Stimulated activated CD4-positive, alpha-beta T cell treated with anti-CD3 and anti-CD28 coated beads, TNF-alpha, amount 100 ng/mL, for 1 hour (primary cell): ENCODE measurements at places on chromosomes 4 and X.

DNA sequence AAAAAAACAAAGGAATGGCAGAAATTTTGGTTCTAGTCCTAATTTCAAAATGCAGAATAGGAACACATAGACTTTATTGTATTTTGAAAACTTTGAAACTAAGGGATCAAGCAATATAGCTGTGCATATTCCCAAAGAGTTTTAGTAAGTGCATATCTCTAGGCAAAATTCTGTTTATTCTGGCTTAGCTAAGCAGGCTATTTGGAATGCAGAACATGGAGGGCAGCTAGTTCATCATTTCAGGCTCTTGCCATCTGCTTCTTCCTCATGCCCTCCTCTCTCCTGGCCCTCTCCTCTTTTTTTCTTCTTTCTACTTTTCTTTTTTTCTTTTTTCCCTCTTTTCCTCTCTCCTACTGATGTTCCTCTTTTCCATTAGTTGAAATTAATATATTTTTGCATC lies 12.0 kb upstream of the IL13RA2 start:
- DNase-seq: no peak

- no peak for DNase-seq
These were observed 1577.7 kb upstream of the TENM3 start for GRCh38 chr4:180665481-180665880.

DNA sequence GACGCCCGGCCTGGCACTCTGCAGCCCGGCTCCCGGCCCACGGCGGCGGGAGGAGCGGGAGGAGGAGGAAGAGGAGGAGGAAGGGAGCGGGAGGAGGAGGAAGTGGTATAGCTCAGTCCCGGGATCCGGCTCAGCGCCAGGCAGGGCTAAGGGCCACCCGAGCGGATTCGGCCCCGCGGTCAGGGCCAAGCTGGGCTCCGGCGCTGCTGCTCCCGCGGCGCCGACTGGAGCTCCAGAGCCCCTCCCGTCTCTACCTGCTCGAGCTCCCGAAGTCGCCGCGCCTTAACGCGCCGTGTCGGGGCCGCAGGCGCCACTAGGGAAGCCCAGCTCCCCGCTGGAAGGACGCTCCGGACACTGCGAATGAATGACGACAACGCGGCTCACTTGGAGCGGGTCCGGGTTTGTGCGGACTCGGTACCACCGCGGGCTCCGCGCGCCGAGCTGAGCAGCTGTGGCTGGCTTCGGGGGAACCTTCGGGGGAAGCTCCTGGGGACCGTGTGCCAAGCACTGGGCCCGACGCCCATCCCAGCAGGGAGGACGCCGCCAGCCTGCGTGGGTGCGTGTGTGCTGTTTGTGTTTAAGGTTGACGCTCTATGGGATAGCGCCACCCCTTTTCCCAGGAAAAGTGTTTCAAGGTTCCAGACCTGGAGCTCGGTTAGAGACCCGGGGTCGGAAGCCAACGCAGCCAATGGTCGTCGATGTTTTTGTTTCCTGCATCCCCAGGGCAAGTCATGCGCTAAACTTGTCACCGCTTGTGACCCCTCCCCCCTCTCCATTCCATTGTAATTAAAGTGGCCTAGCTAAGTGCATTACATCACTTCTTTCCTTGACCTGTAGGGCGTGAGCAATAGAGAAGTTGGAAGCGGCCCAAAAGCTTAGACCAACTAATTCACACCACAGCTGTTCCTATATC lies at the start of gene TBC1D9:
TBC1D9 (minus strand) TSS at position 67 of the 913 bp plus-strand sequence. CDS start 340 bp downstream, outside the sequence.
- no peak for DNase-seq

- no peak for DNase-seq
These were observed 176.0 kb downstream of the BMPR1B start for GRCh38 chr4:94933799-94934198.

- no peak for DNase-seq
These were observed 3.5 kb downstream of the MXD4 start for GRCh38 chr4:2258091-2259035.

DNA sequence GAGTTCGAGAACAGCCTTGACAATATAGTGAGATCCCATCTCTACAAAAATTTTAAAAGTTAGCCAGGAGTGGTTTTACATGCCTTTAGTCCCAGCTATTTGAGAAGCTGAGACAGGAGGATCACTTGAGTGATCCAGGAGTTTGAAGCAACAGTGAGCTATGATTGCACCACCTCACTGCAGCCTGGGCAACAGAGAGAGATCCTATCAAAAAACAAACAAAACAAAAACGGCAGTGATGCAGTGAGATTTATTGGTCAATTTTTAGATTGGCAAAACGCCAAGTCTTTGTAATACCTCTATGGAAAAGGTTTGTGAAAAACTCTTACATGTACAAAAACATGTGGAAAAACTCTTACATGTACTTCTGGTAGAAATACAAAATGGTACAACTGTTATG lies 91.3 kb downstream of the PTPN13 start:
- no peak for DNase-seq

DNA sequence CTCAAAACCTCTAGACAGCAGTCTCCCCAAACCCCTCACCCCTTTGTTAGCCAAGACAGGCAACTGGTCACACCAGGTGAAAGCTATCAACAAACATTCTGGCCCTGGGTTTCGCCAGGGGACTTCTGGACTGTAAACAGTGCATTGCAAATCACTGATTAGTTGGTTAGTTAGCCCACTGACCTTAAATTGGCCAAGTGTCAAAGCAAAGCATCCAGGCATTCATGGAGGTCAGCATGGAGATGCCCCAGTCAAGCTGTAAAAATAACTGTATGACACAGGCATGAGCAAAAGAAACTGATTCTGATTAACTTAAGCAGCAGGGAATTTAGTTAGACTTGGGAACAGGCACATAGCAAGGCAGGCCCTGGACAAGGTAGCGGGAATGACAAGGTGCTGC lies 156.0 kb upstream of the TTC29 start:
- no peak for DNase-seq

- DNase-seq: no peak
These were observed 149.9 kb downstream of the ARSF start for GRCh38 chrX:3191201-3191600.

DNA sequence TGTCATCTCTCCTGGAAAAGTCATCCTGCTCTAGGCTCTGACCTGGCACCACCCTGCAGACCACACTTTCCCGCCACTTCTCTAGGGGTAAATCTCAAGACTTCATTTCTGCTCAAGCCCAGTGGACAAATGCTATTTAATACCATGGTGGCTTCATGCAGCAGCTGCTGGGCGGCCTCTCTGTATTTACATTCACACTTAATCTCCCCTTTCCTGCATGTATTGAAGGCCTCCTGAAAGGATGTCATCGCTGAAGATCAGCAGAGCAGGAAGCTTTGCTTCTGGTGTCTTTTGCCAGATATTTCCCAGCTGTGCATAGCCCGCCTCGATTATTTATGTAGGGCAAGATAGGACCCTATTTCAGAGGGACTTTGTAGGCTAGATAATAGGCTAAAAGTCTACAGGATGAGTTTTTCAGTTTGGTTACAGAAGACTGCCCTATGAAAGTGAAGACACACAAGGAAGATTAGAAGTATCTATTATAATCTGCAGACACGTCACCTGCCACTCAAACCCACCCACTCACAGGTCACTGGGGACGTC lies 17.2 kb downstream of the PROM1 start:
- DNase-seq: no peak

- no peak for DNase-seq
These were observed 22.8 kb downstream of the CRMP1 start for GRCh38 chr4:5869966-5870619.

- DNase-seq: no peak
These were observed 424.3 kb downstream of the SLITRK2 start for GRCh38 chrX:146241902-146242301.

GRCh38 chr4:123443401-123444289 lies 47.0 kb downstream of the SPRY1 start:
- DNase-seq: no peak

GRCh38 chrX:8430444-8430843 lies 34.2 kb upstream of the VCX3B start:
- DNase-seq: no peak

GRCh38 chr4:99861120-99861905 lies 32.9 kb downstream of the LAMTOR3 start:
- no peak for DNase-seq

DNA sequence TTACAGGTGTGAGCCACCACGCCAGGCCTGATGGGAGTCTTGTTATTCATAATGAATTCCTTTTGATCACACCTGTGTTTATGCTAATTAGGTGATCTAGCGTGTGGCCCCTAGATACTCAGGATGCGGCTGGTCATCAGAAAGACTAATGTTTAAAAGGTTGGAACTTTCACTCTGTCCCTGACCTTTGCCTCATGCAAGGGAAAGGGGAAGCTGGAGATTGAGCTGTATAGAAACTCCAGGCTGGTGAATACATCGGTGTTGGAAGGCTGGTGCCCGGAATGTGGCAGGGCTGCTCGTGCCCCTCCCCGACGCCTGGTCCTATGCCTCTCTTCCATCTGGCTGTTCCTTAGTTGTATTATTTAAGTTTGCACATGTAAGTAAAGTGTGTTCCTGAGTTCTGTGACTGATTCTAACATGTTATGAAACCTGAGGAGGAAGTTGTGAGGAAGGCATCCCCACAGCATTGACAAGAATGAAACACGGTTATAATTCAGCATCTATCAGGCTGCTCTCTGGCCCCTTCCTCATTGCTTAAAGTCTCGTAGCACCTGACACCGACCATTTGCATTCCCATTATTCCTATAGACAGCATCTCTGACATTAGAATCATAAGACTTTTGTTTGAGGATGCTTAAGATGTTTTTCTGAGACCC lies 28.9 kb downstream of the CASP3 start:
- no peak for DNase-seq

DNA sequence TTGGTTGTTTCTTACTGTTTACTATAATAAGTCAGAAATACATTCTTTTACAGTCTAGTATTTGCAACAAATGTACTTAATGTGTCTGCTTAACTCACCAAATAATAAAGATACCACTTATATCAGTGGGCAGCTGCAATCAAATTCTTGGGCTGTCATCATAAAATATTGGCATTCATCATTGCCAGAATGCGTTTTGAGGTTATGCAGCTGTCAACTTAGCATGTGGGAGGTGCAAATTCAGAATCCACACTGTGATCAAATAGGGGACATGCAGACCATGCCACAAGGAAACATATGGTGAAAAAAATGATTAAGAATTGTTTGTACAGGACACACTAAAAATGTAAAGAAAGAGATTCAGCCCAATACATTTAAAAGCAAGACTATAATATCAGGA lies 86.5 kb downstream of the HCCS start:
- DNase-seq: no peak

DNA sequence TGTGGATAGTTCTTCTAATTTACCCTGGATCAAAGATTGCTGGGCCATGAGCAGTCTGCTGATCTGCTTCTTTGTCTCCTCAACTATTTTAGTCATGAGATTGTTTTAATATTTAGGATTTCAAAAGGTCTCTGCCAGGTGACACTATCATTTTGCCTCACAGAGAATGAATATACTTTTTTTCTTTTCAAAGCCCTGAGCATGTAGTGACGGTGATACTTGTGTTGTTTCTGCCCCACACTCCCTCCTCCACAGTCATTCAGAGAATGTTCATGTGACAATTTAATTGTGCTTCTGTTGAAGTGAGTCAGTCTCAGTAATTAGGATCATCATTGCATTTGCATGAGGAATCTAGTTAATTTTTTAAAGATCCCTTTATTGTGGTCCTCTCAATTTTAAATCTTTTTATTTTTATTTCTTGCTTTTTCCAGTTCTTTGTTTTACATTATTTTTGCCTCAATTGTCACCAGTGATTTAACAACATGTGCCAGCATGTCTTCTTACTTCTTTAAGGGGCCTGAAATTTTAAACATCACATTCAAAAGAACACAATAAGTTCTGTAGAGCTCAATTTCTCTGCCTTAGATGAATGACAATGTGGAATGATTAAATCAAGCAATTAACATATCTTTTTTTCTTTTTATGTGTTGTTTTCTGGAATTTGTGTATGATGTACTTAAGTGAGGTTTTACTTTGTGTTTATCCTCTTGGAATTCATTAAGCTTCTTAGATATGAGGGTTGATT lies 12.3 kb downstream of the MMRN1 start:
- no peak for DNase-seq

DNA sequence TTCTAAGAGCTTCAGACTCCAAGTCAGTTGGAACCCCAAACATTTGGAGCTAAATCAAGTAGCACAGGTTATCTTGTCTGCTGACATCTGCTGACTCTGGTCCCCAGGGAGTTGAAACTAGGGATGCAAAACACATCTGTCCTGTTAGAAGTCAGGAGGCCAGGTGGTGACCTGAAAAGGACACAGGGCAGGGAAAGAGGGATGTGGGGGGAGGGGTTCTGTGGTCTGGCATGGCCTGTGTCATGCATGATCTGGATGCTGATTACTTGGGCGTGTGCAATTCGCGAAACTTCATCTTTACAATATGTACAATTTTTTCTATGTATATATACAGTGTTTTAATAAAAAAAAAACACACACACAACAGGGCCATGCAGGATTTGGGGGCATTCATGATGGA lies 55.3 kb downstream of the FHDC1 start:
- no peak for DNase-seq

GRCh38 chr4:80101792-80102116 lies 28.7 kb upstream of the ANTXR2 start:
- no peak for DNase-seq

DNA sequence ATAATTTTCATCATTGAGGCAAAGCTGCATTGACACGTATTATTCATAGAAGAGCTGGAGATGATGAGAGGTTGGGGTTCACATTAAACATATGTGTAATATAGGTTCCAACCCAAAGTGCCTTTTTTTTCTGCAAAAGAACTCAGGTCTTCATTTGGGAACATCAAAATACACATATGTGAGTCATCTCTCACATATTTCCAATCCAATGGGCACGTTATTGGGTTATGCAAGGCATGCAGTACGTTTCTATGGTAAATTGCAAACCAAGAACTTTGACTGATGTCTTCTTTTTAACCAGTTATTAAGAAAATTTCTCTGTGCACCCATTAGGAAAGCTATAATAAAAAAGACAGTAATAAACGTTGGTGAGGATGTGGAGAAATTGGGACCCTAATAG lies 150.3 kb upstream of the FAM9B start:
- no peak for DNase-seq

DNA sequence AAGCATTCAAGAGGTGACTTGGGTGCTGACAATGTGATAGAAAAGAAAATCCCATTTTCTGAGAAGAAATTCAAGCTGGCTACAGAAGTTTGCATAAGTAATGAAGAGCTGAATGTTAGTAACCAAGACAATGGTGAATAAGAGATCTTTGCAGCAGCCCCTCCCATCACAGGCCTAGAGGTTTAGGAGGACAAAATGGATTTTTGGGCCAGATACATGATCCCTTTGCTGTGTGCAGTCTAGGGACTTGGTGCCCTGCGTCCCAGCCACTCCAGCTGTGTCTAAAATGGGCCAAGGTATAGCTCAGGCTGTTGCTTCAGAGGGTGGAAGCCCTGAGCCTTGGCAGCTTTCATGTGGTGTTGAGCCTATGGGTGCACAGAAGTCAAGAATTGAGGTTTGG lies 107.0 kb upstream of the EPHA5 start:
- no peak for DNase-seq

DNA sequence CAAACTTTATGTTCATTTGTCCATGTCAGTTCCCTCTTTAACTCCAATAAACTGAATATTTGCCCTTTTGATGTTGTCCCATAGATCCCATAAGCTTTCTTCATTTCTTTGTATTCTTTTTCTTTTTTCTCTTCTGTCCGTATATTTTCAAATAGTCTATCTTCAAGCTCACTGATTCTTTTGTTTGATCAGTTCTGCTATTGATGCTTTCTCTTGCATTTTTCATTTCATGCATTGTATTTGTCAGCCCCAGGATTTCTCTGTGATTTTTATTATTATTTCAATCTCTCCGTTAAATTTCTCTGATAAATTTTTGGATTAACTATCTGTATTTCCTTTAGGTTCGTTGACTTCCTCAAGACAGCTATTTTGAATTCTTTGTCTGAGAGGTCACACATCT lies 272.9 kb upstream of the GALNT7 start:
- DNase-seq: no peak
